ENCODE measurements at places on chromosomes 2 and 18.

- peak; percentile 14 for DNase-seq
Measured at GRCh38 chr2:160062292-160063005, at the start of gene PLA2R1. Gene PLA2R1, minus strand, starts transcription at chr2:160062615. Its CDS starts 212 bp downstream, at chr2:160062403.

DNA sequence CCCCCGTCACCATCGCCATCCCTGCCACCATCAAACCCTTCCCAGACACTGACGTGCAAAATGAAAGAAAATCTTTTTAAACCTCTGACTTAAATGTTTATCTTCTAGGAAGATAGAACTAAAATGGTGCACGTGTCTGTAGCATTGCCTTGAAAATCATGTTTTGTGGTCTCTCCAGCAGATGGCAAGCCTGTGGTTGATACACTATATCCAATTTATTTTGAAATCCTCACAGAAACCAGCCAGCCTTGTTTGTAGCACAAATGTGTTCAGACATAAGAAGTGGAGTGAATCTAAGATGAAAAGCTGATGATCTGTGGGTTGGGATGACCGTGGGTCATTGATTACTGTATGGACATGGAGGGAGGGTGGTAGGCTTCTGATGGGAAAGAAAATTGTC is 436.2 kb upstream of the SMIM21 start:
- no peak for DNase-seq

DNA sequence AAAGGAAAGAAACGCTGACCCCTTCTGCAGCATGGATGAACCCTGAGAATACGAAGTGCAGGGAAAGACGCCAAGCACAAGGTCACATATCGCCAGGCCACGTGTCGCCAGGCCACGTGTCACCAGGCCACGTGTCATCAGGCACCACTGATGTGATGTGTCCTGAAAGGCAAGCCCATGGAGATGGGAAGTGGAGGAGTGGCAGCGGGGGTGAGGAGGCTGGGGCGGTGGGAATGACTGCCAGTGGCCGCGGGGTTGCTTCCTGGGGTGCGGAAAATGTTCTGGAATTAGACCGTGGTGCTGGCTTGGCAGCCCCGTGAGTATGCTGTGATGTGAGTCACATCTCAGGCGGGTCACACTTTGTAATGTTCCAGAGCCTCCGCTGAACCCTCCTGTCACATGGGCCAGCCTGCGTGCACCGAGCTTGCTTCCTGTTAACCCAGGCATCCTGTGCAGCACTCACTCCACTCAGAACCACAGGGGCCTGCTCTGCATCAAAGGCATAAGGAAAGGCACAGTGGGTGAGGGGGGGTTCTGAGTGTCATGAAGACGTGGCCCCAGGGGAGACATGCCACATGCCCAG is 39.0 kb downstream of the SLC66A2 start:
- no peak for DNase-seq

DNA sequence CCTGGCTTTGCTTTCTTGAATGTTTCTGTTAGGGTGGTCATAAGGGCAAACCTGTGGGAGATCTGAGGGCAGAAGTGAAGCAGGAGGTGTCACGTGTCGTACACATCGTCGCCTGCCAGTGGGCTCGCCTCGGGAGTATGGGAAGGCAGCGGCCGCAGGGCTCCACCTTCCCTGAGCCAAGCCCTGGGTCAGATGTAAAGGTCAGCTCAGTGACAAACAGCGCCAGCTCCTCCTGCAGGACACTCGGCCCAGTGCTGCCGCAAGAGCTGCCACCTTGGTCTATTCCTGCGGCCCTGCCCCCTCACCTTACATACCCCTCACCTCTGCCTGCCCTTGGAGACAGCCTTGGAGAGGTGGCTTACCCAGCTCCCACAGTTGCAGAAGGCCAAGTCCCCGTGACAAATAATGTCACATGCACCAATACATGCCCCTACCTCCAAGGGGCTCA is 64.2 kb downstream of the PSMG2 start:
- DNase-seq: no peak

- DNase-seq: peak; percentile 92
Measured at GRCh38 chr2:30373881-30374302, 73.2 kb upstream of the LCLAT1 start.

- no peak for DNase-seq
Measured at GRCh38 chr2:220246386-220246785, 619.0 kb downstream of the SLC4A3 start.

DNA sequence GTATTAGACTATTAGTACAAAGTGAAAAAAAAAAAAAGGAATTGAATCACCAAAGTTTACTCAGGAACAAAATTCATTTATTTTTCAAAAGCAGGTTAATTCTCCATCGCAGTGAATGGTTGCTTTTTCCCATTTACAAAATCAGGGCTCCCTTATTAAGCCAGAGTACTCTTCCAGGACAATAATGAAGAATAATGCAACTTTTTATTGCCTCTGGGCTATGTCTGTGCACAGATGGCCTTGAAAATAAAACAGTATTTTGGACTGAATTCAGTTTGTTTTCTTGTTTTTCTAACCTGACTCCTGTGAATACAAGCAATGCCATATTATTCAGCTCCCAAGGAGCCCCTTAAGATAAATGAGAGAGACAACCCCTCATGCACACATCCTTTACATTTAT is 246.8 kb downstream of the KCNS3 start:
- no peak for DNase-seq

DNA sequence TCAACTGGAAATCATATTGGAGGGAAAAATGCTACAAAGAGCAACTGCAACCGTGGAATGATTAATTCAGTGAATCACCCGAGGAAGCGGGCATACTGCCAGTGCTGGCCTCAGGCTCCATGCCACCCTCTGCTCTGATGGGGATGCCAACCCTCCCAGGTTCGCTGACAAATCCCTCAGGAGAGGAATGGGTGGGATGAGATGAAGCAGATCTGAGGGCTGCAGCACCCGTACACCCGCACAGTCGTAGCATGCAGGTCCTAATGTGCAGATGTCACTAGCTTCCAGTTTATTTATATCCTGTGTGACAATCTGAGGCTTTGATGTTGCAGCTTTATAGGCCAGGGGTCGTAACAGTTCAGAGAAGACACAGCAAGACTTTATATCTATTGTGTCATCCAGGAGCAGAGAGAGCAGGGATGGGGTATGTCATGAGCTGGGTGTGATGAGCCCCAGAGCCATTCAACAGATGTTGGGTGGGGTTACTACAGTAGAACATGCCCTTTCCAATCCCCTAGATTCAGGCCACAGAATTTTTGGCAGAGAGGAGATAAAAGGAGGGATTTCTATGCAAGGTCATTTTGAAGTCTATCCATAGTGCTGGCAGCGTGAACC is 44.6 kb downstream of the DPP4 start:
- DNase-seq: peak; percentile 80

DNA sequence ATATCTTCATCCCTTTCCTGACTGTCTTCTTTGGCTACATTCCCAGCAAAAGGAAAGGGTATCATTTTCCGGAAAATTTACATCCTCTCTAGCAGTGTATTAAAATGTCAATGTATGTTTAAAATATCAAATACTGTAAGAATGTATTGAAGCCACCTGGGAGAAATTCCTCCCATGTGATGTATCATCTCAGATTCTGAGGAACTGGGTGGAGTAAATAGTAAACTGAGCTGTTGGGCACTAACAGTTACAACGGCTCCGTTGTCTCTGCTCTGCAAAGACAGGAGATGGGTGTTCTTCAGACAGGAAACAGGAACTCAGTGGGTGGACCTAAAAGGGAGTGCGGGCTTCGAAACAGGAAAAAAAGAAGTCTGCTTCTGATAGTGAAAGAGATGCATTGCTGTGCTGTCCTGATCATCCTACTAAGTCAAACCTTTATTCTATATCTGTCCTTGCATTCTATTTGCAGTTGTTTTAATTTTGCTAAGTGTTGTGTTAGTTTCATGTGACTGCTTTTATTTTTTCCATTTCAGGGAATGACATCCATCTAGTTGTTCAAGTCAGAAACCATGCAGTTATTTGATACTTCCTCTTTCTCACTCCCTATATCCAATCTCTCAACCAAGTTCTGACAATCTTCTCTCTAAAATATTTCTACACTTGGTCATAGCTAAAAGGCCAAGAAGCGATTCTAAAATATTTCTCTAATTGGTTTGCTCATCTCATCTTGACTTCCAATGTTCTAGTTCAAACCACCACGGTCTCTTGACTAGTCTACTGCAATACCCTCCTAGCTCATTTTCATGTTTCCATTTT is 19.4 kb downstream of the DOK1 start:
- peak; percentile 82 for DNase-seq

GRCh38 chr2:231642631-231643494 is 50.2 kb downstream of the TEX44 start:
- peak; percentile 97 for DNase-seq

- DNase-seq: no peak
Measured at GRCh38 chr18:80244956-80245730, 2.2 kb downstream of the PARD6G start.

DNA sequence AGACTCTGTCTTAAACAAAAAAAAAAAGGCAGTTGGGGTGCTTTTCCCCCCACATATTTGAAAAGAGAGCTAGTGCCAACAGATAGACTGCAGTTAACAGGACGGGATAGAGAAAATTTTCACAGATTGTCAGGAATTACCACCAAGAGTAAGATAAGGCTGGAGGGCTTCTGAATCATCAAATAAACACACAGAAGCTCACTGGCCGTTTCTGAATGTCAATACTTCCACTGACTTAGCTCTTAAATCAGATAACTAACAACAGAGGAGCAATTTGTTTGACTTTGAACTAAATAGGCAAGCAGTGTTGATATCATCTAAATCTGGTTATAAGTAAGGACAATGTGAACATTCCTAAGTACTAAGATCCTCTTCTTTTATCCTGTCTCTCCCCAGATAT is 34.7 kb downstream of the PIEZO2 start:
- no peak for DNase-seq

DNA sequence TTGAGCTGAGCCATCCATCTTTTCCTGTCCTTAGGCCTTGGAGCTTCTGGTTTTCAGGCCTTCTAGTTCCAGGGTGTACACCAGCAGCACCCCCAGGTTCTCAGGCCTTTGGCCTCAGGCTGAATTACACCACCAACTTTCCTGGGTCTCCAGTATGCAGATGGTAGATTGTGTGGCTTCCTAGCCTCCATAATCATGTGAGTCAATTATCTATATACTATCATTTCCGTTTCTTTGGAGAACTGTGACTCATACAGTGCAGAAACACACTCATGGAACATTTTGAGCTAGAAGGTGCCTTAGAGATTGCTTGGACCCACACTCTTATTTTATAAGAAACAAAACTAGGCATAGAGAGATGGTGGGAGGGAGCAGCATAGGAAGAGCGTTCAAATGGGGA is 167.4 kb downstream of the NCK2 start:
- DNase-seq: no peak

GRCh38 chr2:109609352-109610024 is 4.3 kb downstream of the SEPTIN10 start:
- DNase-seq: peak; percentile 75

GRCh38 chr2:224444021-224444420 is 42.1 kb upstream of the FAM124B start:
- no peak for DNase-seq

DNA sequence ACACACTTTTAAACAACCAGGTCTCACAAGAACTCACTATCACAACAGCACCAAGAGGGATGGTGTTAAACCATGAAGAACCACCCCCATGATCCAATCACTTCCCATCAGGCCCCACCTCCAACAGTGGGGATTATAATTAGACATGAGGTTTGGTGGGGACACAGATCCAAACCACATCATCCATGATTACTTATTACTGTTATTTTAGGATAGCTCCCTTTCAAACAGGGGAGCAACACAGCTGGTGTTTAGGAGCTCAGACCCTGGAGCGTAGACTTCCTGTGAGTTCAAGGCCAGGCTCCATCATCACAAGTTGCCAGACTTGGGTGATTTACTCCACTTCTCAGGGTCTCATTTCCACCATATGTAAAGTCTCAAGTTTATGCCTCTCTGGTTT is 382.7 kb downstream of the HRH4 start:
- no peak for DNase-seq

- no peak for DNase-seq
Measured at GRCh38 chr2:102929721-102930120, 167.9 kb downstream of the TMEM182 start.

- no peak for DNase-seq
Measured at GRCh38 chr2:141496810-141497209, 634.0 kb downstream of the LRP1B start.

DNA sequence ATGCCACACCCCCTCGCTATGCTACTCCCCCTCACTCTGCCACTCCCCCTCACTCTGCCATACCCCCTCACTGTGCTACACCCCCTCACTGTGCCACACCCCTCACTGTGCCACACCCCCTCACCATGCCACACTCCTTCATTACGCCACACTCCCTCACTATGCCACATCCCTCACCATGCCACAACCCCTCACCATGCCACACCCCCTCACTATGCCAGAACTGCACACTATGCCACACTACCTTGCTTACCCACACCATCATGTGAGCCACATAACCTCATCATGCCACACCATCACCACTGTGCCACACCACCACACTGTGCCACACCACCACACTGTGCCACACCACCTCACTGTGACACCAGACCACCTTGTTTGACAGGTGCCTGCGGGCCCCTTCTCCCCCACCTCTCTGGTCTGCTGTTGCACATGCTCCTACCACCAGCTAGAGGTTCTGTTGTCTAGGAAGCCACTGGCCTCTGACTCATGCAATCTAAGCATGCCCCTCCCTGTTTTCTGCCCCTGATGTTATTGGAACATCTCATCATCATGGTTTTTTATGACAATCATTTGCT is 22.0 kb downstream of the MARCHF4 start:
- no peak for DNase-seq

GRCh38 chr2:109216332-109216731 is 87.3 kb downstream of the SH3RF3 start:
- DNase-seq: no peak

DNA sequence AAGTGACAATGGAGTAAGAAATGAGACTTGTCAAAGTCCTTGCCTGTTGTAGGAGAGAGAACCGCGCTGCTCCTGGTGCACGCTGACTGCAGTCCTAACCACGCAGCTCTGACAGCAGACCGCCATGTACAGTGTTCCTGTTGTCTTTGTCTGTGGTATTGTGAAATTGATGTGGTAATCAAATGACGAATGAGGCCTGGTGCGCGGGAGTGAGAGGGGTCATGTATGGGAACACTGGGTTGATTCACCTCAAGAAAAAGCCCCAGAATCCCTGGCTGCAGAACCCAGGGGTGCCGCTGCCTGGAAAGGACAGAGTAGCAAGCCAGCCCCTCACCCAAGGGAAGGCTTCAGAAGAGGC is 64.0 kb downstream of the INPP4A start:
- DNase-seq: no peak

GRCh38 chr2:168174756-168175155 is 72.6 kb downstream of the STK39 start:
- no peak for DNase-seq

DNA sequence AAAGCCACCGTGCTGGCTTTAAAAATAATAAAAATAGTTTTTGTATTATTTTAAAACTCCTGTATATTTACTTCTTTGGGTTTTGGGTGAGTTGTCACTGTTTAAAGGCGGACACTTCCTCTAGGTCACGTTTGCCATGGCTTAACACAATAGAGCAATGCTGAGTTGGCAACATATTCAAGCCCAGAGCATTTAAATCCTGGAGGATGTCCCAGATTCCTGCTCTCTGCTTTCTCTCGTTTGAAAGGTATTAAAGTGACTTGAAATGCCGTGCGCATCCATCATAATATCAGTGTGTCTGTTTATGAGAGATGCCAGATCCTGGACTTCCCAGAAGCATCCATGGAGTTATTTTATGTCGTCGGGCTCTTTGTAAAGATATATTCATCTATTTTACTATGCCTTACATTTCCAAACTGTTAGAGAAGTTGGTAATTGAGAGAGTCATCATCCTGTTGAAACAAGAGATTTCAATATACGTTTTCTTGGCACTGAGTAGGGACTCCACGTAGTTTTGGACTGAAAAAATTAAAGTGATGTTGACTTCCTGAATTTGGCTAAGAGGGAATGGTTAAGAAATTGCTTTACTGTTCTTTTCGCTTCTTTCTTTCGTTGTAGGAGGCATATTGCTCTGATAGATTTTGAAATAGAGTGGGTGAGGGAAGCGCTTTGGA is 150.6 kb downstream of the ZNF236 start:
- DNase-seq: no peak
